Activated naive CD4-positive, alpha-beta T cell treated with anti-CD3 and anti-CD28 coated beads, Interleukin-2, amount 50 U/mL, for 16 hours (primary cell): ENCODE measurements at places on chromosomes 7 and 10.

GRCh38 chr7:6178298-6179029, 94.0 kb downstream of the CYTH3 start:
- no peak for DNase-seq

GRCh38 chr10:117131376-117132327, 6.4 kb downstream of the VAX1 start:
- DNase-seq = no peak

DNA sequence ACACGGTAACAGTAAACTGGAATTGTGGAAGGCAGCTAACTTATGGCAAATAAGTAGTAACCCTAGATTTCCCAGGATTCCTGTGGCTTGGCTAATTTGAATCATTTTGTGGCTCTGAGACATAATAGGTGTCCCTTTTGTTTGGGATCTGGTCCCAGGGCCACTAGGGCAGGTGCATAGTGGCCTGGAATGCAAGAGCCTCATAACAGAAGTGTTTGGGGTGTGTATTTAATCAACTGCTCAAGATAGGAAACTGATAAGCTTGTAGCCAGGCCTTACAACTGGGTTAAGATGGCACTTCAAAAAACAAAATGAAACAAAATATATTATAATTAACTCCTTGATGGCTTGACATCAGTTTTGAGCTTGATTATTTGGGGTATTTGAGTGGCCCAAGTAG, 541.8 kb downstream of the ETV1 start:
- DNase-seq = no peak

DNA sequence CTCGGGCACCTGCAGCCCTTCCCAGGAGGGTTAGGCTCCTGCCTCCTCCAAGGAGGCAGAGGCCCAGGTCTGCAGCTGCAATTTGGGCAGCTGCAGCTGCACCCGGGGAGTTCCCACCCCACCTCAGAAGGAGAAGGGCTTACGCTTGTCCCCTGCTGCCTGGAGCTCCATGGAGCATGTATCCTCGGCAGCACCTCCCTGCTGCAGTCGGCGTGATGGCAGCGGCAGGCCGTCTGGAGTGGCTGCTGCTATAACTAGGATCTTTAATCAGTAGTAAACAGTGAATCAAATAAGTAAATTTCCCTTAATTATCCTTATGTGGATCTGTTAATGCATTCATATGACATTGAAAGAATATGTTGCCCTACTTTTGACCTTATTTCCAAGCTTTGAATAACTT, 167.0 kb downstream of the PON1 start:
- no peak for DNase-seq

GRCh38 chr7:5230265-5231067, 40.4 kb downstream of the WIPI2 start:
- DNase-seq = no peak

DNA sequence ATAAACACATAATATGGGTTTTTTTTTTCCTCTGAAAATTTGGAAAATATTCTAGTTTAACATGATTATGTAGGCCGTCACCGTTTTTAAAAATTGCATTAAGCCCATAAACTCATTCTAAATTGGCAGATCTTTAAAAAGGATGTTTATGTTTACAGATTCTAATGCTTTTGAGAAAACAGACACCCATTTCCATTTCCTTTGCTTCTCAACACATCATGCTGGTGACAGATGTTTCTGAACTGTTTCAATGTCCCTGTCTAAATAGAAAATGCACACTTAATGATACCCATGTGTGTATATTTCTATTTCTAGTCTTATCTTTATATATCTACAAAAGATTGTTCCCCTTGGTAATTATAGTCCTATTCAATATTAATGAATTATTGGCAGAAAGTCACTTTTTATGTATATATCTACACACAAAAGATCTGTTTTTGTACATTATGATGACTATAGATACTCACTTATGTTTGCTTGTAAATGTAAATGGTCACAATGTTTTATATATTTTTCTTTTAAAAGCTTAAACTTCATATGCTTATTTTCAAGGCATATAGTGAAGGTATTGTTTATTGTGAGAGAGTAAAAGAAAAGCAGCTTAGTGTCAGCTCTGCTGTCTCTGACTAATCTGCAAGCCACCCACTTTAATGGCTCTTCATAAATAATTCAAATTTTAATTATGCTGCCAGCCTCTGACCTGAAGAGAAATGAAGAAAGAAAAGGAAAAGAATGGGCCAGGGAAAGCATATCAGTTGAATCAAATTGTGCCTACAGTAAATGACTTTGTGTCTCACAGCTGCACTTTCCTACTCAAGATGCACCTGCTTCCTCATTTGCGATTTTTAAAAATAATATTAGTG, 179.4 kb downstream of the CACNA2D1 start:
- no peak for DNase-seq

- no peak for DNase-seq
Observed at GRCh38 chr7:151240942-151241754, 7.3 kb downstream of the SMARCD3 start.

DNA sequence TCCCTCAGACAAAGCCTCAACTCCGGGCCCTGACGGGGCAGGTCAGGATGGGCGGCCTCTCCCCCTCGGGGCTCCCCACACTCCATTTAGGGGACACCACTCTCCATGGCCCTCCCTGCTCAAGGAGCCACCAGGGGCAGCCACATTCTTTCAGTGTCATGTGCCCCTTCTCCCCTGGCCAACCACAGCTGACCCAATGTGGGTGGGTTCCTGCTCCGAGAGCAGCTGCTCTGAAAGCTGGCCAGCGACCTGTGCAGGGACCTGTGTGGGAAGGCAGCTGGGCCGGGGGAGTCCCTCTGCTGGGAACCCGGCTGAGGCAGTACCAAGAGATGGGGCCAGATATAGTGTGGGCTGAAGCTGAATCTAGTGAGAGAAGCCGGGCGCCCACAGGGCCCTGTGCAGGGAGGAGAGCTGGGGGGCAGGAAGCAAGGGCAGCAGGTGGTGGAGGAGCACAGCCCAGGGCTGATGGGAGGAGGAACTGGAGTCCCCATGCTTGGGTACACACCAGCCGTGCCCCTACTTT, 40.6 kb upstream of the NPFFR1 start:
- DNase-seq = no peak

GRCh38 chr7:146948703-146949102, 832.1 kb downstream of the CNTNAP2 start:
- no peak for DNase-seq

DNA sequence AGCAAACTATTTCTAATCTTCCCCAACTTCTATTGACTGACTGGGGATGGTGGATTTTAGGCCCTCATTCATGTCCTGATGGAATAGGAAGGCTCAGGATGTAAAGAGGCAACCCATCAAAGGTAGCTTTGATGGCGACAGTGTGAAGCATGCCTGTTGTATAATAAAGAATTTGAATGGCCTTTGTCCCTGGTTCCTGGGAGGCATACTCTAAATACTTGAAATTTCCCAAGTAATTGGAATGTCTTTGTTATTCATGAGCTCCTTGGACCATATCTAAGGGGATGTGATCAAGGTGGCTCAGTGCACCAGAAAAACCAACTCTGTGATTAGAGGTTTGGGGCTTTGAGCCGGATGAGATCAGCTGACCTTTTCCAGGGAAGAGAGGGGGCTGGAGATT, 264.5 kb upstream of the NEBL start:
- DNase-seq = no peak

DNA sequence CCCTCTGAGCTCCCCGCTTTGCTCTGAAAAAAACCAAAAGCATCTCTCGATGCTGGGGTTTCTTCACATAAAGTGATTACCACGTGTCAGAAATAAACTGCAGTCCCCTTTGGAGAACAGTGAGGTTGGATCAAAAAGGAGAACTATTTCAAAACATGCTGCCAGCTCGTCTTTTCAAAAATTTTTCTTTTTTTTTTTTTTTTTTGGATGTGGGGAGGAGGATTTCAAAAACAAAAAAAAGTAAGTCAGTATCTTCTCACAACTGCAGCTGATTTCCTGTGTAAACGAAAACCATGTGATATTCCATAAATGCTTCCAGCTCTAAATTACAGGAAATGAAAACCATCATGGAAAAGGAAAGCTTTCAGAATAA, 155.0 kb upstream of the LYZL2 start:
- DNase-seq = no peak

- no peak for DNase-seq
Observed at GRCh38 chr7:115910541-115911164, 119.9 kb downstream of the TFEC start.

GRCh38 chr7:151113344-151114150, 27.3 kb downstream of the AGAP3 start:
- DNase-seq = no peak

GRCh38 chr7:155676052-155676451, 31.6 kb downstream of the RBM33 start:
- no peak for DNase-seq

- DNase-seq = no peak
Observed at GRCh38 chr7:39656415-39656814, 33.0 kb downstream of the RALA start.

DNA sequence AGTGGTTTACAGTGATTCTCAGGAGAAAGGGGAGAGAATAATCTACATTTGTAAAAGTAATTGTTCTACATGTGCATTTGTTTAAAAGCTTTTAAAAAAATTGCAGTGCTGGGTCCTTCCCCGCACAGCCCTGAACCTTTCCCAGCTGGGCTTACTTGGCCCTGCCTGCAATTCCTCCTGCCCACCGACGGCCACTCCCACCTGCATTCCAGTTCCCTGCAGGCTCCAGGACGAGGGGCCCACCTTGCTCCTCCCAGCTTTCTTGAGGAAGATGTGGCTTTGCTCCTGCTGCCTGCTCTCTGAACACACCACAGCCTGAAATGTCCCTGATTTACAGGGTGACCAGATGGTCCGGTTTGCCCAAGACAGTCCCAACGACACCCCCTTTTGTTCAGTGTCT, 222.7 kb downstream of the PRPF18 start:
- DNase-seq = no peak

GRCh38 chr7:80825499-80825898, 93.4 kb downstream of the SEMA3C start:
- no peak for DNase-seq

DNA sequence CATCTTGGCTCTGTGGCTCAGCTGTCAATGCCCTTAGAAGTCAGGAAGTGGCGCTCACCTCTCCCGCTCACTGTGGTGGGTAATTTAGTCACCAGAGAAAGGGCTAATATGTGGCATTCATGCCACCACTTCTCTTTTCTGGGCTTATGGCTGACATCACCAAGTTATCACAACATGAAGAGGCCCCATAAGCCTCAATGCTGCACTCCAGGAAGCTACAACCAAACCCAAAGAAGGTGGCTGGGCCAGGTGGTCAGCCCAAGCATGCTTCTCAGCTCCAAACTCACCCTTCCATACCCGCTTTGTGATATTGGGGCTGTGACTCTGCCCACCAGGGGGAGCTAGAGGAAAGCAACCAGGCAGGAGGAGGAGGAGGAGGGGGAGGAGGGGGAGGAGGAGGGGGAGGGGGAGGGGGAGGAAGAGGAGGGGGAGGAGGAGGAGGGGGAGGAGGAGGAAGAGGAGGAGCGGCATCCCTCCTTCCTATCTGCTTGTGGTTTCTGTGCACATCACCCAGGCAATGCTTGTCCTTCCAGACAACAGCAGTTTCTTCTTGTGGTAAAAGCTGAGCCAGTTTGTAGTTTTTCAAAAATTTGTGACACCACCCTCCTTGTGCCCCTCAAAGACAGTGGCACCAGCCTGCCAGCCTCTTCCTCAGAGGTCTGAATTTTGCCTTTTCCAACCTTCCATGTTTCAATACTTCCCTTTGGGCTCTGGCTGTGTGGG, 42.1 kb downstream of the CYP26A1 start:
- DNase-seq = peak; percentile 74

GRCh38 chr10:18233775-18234174, 93.6 kb downstream of the CACNB2 start:
- no peak for DNase-seq

- no peak for DNase-seq
Observed at GRCh38 chr7:91347290-91347689, 83.1 kb downstream of the FZD1 start.

DNA sequence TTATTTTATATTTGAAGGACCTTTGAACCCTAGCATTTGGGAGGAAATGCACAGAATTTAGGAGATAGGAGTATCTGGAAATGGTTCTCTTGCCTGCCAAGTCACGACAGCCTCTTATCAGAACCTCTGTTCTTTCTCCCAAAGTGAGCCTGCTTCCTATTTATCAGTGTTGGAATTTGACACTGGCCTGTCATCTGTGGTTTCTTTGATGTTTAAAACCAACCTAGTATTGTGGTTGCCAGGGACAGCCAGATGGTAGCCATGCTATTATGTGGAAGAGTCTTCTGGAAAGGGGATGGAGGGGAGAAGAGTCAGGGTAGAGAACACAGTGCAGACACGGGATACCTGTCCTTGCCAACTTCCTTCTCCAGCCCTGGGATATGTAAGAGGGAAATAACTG, 21.1 kb downstream of the ZNF282 start:
- no peak for DNase-seq
